Cerebellum (tissue), 4 donors: ENCODE measurements at places on chromosomes 11 and 22. TPM values are rescaled to one million over a fixed set of nuclear protein-coding genes. Genes with fewer than 3 reads are reported as not detected.

GRCh38 chr11:118888398-118888797 is 4.7 kb downstream of the CXCR5 start:
- no peak for DNase-seq

DNA sequence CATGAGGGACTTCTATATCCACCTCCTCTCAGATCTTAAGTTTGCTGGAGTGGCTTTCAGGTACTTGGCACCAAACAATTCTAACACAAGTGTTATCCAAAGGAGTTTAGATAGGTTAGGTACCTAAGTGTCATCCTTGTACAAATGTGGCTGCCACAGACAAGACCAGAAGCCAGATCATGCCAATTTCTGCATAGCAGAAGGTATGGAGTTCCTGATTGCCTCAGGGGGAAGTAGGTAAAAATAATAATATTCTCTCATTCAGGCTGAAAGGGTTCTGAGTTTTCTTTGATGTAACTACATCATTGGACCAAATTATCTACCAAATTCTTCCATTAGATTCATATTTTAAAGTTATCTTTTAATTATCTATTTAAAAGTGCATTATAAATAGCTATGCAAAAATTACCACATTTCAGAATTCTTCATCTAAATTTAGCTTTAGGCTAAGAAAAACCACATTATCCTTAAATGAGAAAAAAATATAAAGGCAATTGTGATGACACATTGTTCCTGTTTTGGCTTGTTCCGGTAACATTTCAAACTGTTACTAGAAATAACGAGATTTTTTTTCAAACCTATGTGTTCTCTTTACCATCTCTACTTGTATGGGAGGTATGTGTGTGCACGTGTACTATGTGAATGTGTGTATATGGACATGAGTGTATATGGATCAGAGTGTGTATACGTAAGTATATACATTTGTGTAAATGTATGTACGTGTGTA is 66.2 kb upstream of the POU2AF2 start:
- DNase-seq: no peak

C1QTNF5 gene
- total RNA-seq: 3.4 TPM

GRCh38 chr22:23086787-23087186 is 16.5 kb downstream of the GNAZ start:
- no peak for DNase-seq

GRCh38 chr11:70434813-70435278 is 36.5 kb downstream of the CTTN start:
- DNase-seq: no peak

DNA sequence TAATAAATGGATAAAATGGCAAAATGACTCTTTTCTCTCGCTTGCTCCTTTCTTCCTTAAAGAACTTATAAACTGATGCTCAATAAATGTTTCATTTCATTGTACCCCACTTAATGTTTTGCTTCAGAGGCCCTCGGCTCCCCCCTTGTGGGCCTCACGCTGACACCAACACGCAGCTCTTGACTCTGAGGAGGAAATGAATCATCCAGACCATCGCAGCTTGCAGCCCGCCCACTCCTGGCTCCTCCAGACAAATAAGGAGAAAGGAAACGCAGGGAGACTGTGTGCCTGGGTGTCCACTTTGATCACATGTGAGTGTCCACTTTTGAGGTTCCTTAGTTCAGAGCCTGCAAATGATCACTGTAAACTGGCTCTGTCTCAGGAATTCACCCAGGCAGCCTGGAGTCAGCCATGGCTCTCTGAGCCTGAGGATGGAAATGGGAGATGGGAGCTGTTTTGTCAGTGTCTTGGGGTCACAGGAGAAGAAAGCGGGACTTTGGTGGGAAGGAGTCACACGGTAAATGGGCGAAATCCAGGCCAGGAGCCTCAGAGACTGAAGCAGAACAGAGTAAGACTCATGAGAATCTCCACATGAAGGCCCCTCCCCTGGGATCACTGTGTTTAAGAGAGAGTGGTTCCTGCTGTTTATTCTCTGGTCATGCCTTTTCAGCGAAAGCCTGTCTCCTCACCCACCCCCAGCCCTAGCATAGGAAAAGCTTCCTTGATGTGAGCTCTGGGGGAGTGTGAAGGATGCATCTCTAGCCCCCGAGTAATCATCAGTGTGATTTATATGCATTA is 96.5 kb downstream of the CWC15 start:
- DNase-seq: peak; percentile 36

GRCh38 chr22:43566021-43566420 is 154.2 kb downstream of the MPPED1 start:
- no peak for DNase-seq

GRCh38 chr11:57983191-57983590 is 40.5 kb upstream of the OR9Q1 start:
- no peak for DNase-seq

GRCh38 chr11:34540870-34541269 is 27.3 kb upstream of the ELF5 start:
- DNase-seq: no peak

GRCh38 chr11:18769802-18770456 is 21.7 kb downstream of the PTPN5 start:
- no peak for DNase-seq

GRCh38 chr11:118917481-118918127 is 8.1 kb downstream of the BCL9L start:
- DNase-seq: no peak

DNA sequence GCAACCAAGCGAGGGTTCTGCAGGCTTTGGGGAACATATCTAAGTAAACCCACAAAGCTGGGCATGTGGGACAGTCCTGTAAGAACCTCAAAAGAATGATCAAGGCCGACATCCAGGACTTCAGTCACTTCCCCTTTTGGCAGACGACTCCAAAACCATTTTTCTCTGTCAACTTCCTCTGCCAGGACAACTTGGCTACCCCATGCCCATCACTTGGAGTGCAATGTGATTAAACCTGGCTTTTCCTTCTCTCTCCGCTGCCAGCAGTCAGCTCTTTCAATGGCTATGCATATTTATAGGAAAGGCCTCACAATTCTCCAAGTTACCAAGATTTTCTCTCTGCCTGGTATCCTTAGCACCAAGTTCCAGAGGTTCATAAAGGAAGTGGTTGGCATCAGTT is 78.9 kb downstream of the C11orf58 start:
- no peak for DNase-seq

DNA sequence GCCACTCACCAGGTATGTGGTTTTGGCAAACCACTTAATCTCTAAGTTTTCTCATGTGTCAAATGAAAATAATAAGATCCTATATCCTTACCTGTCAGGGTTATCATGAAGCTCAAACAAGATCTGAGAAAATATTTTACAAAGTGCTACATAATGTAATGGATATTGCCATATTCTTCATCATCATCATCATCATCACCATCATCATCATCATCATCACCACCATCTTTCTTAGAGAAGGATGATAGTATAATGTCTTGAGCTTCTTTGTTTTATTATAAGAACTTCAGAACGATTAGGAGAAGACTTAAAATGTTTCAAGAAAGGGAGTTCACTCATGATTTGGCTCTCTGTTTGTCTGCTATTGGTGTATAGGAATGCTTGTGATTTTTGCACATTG is 72.5 kb upstream of the UCP3 start:
- no peak for DNase-seq

- peak; percentile 76 for DNase-seq
Measured at GRCh38 chr11:64181506-64182411, 4.2 kb upstream of the STIP1 start.

RIN1 gene
- 0.64 TPM for total RNA-seq

- DNase-seq: peak; percentile 85
Measured at GRCh38 chr22:45999379-45999971, 22.5 kb upstream of the WNT7B start.

NUMA1 gene
- total RNA-seq: 170 TPM

GRCh38 chr22:28962042-28962554 is 78.7 kb downstream of the ZNRF3 start:
- no peak for DNase-seq

- DNase-seq: no peak
Measured at GRCh38 chr11:75150879-75151278, at the start of gene SLCO2B1. Gene SLCO2B1 (plus strand): TSS chr11:75151107. CDS start chr11:75151382, 275 bp downstream.
